CD4-positive, alpha-beta T cell (primary cell): ENCODE measurements at places on chromosomes 4 and X. TPM values are rescaled to one million over a fixed set of nuclear protein-coding genes. Genes with fewer than 3 reads are reported as not detected.

GRCh38 chrX:14448406-14448805, 80.9 kb upstream of the GLRA2 start:
- H3K4me1 ChIP-seq = no peaks in the 10 kb centered on the region
- H3K27me3 ChIP-seq = no peaks in the 10 kb centered on the region
- DNase-seq = no peak

GRCh38 chrX:96176921-96177320, 507.7 kb upstream of the DIAPH2 start:
- no peaks in the 10 kb centered on the region for H3K27me3 ChIP-seq
- H3K36me3 ChIP-seq = no peaks in the 10 kb centered on the region
- no peak for DNase-seq
- H3K27ac ChIP-seq = no peak overlapping the region
- H3K4me1 ChIP-seq = no peaks in the 10 kb centered on the region
- H3K4me3 ChIP-seq = no peak overlapping the region

GRCh38 chrX:1661048-1661921, 46.4 kb downstream of the ASMT start:
- peak; percentile 27 for DNase-seq
- H3K36me3 ChIP-seq = peaks cover 16% of the 10 kb centered on the region
- H3K27ac ChIP-seq = peak overlapping the region; percentile 96
- peaks cover 44% of the 10 kb centered on the region for H3K4me1 ChIP-seq
- H3K4me3 ChIP-seq = peak overlapping the region; percentile 89

- no peaks in the 10 kb centered on the region for H3K36me3 ChIP-seq
- peaks cover 11% of the 10 kb centered on the region for H3K4me1 ChIP-seq
- DNase-seq = peak; percentile 22
- no peak overlapping the region for H3K27ac ChIP-seq
Observed at GRCh38 chrX:65985922-65986588, 53.8 kb downstream of the VSIG4 start.

- H3K4me1 ChIP-seq = no peaks in the 10 kb centered on the region
- DNase-seq = no peak
- H3K4me3 ChIP-seq = no peak overlapping the region
- peaks cover 36% of the 10 kb centered on the region for H3K36me3 ChIP-seq
- no peak overlapping the region for H3K27ac ChIP-seq
Observed at GRCh38 chr4:88751258-88752075, 53.8 kb upstream of the NAP1L5 start.

DNA sequence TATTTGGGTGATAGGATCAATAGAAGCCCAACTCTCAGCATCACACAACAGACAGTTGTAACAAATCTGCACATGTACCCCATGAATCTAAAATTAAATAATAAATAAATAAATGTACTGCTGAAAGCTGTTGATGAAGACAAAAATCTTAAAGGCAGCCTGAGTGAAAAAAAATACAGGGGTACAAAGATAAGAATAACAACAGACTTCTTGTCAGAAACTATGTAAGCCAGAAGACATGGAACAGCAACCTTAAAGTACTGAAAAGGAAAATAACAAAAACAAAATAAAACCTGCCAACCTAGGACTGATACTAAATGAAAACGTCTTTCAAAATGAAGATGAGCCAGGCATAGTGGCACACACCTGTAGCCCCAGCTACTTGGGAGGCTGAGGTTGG, 25.0 kb upstream of the PDLIM5 start:
- H3K36me3 ChIP-seq = no peaks in the 10 kb centered on the region
- no peak overlapping the region for H3K27ac ChIP-seq
- no peak overlapping the region for H3K4me3 ChIP-seq

GRCh38 chrX:85309717-85310116, 65.9 kb downstream of the ZNF711 start:
- H3K36me3 ChIP-seq = no peaks in the 10 kb centered on the region
- no peaks in the 10 kb centered on the region for H3K4me1 ChIP-seq
- H3K27me3 ChIP-seq = no peaks in the 10 kb centered on the region
- H3K4me3 ChIP-seq = no peak overlapping the region
- H3K27ac ChIP-seq = no peak overlapping the region

TXK gene
- 69.9 TPM for total RNA-seq

CDS1 gene
- 1.3 TPM for total RNA-seq

FAM47B gene
- total RNA-seq = not detected
